ENCODE measurements at places on chromosomes 4 and X. TPM values are rescaled to one million over a fixed set of nuclear protein-coding genes. Genes with fewer than 3 reads are reported as not detected.

The KLHL4 gene
- 5.5 TPM for total RNA-seq

The TEX13D gene
- total RNA-seq = not detected

The PDLIM5 gene
- total RNA-seq = 143 TPM

The KLB gene
- total RNA-seq = 9.5 TPM

The TLL1 gene
- total RNA-seq = 22.2 TPM

The MTMR1 gene
- 13.6 TPM for total RNA-seq

The TTC29 gene
- total RNA-seq = not detected

The ASB5 gene
- total RNA-seq = not detected

The KCNIP4 gene
- not detected for total RNA-seq

The ZMAT1 gene
- total RNA-seq = 14.5 TPM

The TMPRSS11F gene
- total RNA-seq = not detected

The CCNA2 gene
- 5.5 TPM for total RNA-seq

DNA sequence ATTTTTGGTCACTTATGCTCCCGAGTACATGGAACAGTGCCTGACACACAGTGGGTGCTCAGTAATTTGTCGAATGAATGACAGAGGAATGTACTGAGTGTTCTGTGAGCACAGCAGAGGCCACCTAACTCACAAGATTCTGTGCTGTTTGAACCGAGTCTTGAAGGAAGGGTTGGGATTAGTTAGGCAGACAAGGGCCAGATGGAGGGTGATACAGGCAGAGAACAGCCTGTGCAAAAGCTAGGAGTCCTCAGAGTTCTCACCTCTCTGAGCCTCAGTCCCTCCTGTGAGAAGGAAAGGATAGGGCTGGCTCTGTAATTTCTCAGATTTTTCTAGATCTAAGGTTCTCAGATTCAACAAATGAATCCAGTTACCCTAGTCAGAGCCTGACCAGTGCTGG is 108.8 kb downstream of the NHSL2 start:
- no peak for DNase-seq

DNA sequence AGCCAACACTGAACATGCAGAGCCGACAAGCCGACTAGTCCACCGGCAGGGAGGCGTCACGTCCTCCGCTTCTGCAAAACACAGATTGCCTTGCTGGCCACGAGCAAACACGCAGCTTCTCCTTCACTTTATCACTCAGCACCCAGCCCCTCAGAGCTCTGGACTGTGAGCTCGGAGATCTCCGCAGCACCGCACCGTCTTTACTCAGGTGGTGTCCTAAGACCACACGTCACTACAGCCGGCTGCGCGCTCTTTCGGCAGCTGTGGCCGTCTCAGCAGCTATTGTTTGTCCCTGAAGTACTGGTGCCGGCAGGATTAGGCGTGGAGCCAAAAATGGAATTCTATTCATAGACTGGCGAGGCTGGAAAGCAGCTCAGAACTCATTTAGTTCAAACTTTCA is 72.0 kb downstream of the FAT1 start:
- no peak for DNase-seq

DNA sequence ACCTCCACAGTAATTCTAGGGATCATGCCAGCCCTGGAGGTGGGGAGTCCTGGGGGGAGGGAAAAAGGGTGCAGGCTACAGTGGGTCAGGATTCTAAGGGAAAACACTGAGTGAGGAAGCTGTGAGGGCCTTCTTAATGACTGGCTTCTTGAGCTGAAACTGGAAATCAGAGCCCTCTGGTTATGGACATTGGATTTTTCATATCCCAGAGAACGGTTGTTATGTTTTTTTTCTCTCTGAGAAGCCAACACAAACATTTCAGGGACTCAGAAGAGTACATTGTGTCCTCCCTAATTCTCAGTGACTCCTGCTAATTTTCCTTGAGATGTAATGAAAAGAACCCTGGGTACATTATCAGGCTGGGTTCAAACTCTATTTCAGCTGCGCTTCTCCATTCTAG is 162.4 kb upstream of the PRDX4 start:
- no peak for DNase-seq

- DNase-seq = no peak
Measured at GRCh38 chrX:129939986-129940385, 34.0 kb downstream of the UTP14A start.

All from omental fat pad (tissue), 4 donors.